ENCODE measurements at places on chromosomes 16 and 17.

- no peak for DNase-seq
Observed at GRCh38 chr17:31452101-31452500, 60.6 kb downstream of the RAB11FIP4 start.

- DNase-seq = no peak
Observed at GRCh38 chr17:19508577-19508867, 25.1 kb upstream of the SLC47A1 start.

DNA sequence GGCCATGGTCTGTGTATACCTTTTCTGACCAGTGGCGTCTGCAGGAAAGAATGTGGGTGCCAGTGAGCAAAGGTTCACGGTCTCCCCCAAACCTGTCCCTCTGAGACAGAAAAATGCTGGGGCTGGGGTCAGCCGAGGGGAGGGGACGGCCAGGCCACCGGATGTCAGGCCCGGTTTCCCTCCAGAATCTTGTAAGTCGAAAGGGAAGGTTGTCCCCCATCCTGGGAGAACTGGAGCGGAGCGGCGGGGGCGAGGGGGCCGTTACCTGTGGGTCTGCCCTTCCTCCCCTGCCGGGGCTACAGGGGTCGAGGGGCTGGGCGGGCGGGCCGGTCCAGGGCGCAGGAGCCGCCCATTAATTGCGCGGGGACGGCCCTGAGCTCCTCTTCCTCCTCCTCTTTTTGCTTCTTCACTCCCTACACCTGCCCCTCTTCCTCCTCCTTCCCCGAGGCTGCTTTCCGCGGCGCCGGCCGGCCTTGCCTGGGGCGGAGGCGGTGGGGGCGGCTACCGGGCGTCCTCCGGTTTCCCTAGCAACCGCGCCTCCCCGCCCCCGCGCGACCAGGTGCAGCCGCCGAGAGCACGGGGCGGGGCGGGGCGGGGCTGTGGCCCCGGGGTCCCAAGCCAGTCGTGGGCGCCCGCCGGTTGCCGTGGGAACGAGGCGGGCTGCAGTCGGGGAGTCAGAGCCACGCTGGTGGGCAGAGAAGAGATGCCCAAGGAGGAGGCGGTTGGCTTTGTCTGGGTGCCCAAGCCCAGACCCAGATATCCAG lies at the start of gene MARCHF10:
TSS of gene MARCHF10 (minus strand) at position 503 of the 764 bp plus-strand sequence. CDS start 6,579 bp downstream, outside the sequence.
- DNase-seq = no peak

- DNase-seq = no peak
Observed at GRCh38 chr17:38871247-38872015, 1.6 kb downstream of the LASP1 start.

DNA sequence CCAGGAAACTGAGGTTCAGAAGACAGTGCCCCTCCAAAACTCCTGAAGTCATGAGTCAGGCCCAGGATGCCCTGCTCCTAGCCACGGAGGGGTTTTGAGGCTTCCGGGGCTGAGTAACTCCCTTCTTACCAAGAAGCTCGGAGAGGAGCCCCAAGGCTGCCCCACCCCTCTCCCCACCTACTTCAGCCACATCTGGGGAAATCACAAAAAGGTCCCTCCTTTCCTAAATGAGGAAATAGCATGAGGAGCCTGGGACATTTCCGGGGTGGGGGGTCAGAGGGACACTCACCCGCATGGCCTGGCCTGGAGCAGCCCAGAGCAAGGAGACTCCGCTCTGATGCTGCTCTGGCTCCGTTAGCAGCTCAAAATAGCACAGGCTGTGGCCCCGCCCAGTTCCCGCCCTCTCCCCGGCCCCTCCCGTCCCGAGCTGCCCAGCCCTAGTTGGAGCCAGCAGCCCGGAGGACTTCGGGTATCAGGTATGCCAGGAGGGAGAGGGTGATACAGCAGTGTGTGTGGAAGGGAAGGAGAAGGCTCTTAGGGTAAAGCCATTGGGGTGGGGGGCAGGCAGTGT lies 40.1 kb downstream of the MYO18A start:
- DNase-seq = no peak
